ENCODE measurements at places on chromosomes 3 and 15.
A peak's percentile ranks its signal among the peaks of the same experiment; 100 is the strongest.

DNA sequence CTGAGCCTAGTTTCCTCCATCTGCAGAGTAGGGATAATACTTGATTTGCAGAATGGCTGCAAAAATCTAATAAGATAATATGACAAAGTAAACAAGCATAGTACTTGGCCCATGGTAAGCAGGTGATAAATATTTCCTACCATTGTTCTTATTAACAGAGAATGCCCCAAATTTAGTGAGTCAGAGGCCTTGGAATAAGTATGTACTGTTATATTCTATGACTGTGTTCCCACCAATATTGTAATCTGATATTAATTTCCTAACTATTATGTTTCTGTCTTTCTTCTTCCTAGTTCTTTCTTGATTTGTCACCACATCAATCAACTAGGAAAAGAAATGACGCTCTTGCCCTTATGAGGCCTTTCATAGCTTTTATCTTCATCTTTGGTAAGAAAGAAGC lies 178.4 kb upstream of the SLC2A2 start:
- DNase-seq: no peak

DNA sequence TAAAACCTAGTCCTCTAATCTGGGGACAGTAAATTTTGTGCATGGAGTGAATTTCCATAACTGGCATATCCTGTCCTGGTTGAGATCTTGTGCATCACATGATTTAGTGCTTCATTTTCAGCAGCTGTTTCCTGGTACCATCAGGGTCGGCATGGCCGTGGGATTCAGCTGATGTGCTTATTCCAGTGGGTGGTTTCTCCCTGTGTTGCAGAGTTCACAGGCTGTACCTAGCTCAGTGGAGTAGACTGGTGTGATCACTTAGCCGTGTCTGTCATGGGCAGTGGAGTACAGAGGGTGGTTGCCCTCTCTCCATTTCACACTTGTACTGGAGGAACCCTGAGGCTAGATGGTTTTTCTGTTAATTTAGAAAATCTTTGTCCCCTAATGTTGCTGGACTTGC lies 228.5 kb downstream of the PTPRG start:
- DNase-seq: no peak

- DNase-seq: peak; percentile 86
Observed at GRCh38 chr3:172591876-172592771, 68.9 kb upstream of the TNFSF10 start.

- DNase-seq: no peak
Observed at GRCh38 chr3:112086875-112087524, 811 bp downstream of the C3orf52 start.

DNA sequence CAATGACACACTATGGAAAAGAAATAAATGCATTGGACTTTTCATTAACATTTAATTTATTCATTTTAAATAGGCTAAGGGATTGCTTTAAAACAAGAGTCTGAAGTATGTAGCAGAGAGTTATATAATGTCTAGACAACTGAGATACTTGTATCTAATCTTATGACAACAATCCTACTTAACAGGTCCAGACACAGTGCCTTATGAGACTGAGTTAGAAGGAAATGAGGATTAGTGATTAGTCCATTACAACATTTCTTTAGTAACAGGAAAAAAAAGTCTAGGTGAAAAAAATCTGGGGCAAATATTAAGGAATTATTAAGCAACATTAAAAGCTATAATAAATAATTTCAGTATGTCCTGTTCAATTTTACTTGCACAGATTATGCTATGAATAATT lies 140.6 kb downstream of the MEIS2 start:
- DNase-seq: no peak

DNA sequence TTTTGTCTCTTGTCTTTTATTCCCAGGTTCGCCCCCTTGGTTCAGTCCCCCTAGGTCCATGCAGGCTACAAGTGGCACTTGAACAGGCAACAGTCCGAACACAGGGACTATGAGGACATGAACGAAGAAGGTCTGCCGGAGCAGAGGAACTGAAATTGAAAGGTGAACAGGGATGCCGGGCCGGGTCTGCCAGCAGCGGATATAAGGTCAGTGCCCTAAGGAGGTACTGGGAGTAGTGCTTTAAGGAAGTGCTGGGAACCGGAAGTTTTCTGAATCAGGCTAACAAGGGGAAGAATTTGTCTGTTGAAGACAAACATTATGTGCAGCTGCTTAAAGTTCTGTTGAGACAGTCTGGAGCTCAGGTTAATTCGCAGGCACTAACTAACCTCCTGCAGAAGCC lies 46.8 kb downstream of the LSM3 start:
- no peak for DNase-seq

DNA sequence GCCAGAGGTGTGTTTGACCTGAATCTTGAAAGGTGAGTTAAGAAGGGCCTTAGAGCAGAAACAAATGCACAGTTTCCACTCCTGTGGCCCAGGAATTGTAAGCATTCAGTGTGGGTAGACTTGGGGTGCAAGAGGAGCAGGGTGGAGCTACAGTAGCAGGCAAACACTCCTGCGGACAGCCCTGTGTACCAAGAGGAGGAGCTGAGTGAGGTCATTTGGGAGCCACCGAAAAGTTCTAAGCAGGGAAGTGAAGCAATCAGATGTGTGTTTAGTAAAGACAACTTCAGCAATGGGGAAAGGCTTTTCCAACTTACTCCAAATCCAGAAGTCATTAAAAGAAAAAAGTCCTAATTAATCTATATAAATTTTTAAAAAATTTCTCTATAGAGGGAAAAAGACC lies 99.3 kb downstream of the ARHGEF26 start:
- DNase-seq: no peak

DNA sequence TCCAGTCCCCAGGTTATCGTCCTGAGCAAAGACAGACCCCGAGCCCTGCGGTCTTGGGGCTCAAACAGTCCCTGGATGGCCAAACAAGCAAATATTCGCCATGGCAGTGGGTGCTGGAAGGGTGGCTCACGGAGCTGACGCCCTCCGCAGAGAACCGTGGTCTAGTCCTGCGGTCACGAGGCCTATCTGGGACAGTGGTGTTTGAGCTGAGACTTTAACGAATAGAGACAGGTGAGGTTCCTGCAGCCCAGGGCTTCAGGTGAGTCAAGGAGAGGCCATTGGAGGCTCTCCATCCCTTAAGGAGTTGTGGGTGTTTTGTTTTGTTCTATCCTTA lies 399 bp upstream of the SUCLG2 start:
- peak; percentile 25 for DNase-seq

- peak; percentile 45 for DNase-seq
Observed at GRCh38 chr15:101501703-101502373, 12.3 kb upstream of the PCSK6 start.

GRCh38 chr3:127392156-127392490 lies 104.3 kb upstream of the PRR20G start:
- DNase-seq: no peak

GRCh38 chr3:178310949-178311348 lies 225.3 kb upstream of the KCNMB2 start:
- no peak for DNase-seq

- no peak for DNase-seq
Observed at GRCh38 chr3:41874022-41874421, 87.9 kb downstream of the ULK4 start.

All from CD4-positive, alpha-beta T cell treated with Interleukin-12 subunit alpha and Interleukin-12 subunit beta, for 1 hour (primary cell).